Activated gamma-delta T cell treated with Interleukin-2 at 50 U/mL for 16 hours (primary cell): ENCODE measurements at places on chromosomes 13 and 19.

DNA sequence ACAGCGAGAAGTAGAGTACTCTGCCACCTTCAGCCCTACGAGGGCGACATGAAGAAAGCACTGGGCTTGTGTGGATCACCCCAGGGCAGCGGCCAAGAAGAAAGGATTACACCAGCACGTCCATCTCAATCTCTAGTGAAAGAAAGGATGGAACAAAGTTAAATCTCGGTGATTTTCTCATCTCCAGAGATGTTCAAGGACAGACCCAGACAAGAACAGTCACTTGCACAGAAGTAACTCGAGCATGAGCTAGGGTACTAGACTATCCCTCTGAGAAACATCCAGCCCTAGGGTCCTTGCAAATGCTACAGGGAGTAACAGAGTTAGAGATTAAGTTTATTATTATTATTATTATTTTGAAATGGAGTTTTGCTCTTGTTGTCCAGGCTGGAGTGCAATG lies 106.7 kb downstream of the CRYL1 start:
- DNase-seq, result no peak

DNA sequence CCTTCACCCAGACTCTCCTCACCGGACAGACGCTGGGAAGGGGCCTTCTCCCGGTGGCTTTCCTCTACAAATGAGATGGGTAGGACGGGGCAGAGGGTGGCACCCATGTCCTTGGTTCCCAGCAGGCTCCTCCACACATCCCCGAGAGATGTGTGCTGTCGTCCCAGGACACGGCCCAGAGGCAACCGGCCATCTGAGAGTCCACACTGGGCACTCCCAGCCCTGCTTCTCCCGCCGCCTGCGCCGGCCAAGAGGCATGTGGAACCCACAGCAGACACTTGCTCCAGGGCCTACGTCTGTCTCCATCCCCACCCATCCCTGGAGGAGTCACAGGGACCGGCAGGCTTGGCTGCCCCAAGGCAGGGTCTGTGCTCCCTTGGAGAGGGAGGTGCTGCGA lies 179.9 kb downstream of the KDM4B start:
- DNase-seq, result no peak

- no peak for DNase-seq
These were observed 16.3 kb upstream of the TEX29 start for GRCh38 chr13:111304041-111304544.

DNA sequence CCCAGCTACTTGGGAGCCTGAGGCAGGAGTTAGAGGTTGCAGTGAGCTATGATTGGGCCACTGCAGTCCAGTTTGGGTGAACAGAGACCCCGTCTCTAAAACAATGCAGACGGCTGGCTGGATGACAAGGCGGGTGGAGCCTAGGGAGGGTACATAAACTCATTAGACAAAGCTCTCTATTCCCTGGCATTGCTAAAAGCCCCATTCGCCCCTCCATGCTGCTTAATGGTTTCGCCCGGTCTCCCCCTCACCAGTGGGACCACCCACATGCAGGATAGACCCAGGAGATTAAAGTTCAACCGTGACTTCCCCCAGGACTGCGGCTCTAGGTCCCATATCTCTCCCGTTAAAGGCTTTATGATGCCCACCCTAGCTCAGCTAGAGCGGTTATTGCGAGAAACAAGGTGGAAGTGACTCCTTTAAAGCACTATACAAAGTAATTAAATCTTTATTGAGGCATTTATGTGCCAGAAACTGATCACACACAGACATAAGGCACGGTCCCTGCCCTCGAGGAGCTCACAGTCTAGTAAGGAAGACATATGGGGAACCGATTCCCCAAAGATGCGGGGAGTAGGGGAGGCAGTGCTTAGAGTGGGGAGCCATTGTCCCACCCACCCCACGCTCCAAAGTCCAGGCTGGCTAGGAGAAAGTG lies 4.9 kb downstream of the LYPD3 start:
- DNase-seq, result no peak

- no peak for DNase-seq
These were observed 569.2 kb downstream of the MYO16 start for GRCh38 chr13:109198585-109198984.

GRCh38 chr13:34722922-34723321 lies 219.1 kb upstream of the NBEA start:
- DNase-seq, result no peak

GRCh38 chr19:49186108-49186507 lies 28.5 kb downstream of the TRPM4 start:
- DNase-seq, result no peak

GRCh38 chr13:99022941-99023340 lies 45.1 kb upstream of the DOCK9 start:
- no peak for DNase-seq

DNA sequence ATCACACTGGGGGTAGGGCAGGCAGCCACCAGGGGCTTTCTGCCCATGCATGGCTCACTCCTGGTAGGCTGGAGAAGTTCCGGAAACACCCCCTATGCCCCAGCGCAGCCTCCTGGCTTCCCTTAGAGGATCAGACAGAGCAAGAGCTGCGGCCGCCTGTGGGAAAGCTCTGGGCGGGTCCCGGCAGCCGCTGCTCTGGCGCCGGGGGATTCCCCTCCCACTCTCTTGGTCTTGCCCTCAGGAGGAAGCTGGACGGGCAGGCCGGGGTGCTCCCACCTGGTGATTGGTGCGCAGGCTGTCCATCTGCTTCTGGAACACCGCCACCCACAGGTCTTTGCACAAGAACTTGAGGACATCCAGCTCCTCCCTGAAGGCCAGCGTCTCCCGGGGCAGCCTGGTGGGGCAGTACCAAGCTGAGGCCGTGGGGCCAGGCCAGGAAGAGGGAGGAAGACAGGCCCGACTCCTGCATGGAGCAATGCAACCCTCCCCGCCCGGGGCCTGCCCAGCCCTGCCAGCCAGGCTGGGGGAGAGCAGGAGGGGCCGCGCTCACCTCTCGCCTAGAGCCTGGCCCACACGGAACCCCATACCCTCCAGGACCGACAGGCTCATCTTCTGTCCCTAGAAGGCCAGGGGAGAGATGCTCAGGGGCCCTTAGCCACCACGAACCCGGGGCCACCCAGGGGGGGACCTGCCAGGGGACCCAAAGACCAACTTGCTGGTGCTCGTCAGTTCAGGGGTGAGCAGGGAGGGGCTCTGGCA lies 4.0 kb upstream of the NKPD1 start:
- no peak for DNase-seq

DNA sequence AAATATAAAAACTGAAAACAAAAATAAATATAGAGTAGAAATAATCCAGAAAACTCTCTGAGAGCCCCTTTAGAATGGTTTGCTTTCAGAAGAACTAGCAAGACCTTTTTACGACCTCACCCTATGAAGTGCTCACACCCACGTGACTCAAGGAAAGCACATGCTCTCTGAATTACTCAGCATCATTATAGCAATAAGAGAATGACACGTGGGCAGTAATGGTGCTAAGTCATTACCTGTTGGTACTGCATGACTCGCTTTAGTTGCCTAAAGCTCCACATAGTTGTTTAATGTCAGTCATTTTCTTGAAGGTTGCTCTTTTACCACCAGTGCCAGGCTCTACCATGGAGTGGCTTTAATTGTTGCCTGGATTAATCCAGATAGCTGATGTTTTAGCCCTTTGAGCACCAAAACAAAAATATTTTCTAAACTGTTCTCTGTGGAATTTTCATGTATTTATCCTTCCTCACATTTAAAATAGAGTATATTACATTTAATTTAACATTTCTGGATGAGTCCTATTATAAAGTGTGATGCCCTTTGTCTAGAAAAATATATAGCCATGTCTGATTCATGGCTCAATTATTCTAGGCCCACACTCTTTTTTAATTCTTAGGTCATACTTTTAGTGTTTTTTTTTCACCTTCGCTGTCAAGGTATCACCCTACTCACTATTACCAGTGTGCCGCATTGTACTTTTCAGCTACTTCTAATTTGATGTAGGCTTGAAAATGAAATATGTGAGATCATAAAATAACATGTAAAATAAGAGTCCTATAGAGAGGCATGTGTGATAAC lies 56.8 kb downstream of the THSD1 start:
- no peak for DNase-seq

GRCh38 chr13:21557995-21558394 lies 46.0 kb downstream of the MICU2 start:
- DNase-seq, result no peak
